ENCODE measurements at places on chromosomes 5 and 9. TPM values are rescaled to one million over a fixed set of nuclear protein-coding genes. Genes with fewer than 3 reads are reported as not detected.

Gene PAX5
- total RNA-seq: 0.11 TPM

Gene ARHGEF37
- 50.4 TPM for total RNA-seq

Gene SHOC1
- total RNA-seq: not detected

Gene TMEM174
- not detected for total RNA-seq

Gene CATSPER3
- total RNA-seq: 3.2 TPM

Gene PSD2
- 0.46 TPM for total RNA-seq

Gene PCA3
- total RNA-seq: not detected

Gene MEGF10
- 7.9 TPM for total RNA-seq

Gene KCTD16
- total RNA-seq: 0.14 TPM

Gene F2RL1
- total RNA-seq: 4.9 TPM

Data from prostate gland (tissue), 2 donors.